NCI-H526 treated with DMSO at 0.1 percent for 48 hours (cell line): ENCODE measurements at places on chromosomes 6 and 20.

DNA sequence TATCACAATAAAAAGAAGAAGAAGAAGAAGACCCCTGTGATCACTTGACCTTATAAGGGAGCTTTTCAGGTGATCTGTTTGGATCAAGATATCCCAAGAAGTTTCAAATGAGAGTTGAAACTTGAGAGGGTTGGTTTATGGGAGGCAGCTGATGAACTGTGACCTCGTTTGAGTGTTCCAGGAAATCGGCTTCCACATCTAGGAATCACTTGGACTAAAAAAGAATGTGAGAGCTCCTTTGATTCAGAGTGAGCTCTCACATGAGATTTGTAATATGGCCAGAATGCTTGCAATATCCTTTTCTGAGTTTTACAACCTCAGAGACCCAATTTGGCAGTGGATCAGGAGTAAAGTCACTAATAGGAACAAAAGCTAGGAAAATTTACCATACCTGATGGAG, 228.1 kb downstream of the ATXN1 start:
- no peak for DNase-seq

- DNase-seq: no peak
These were observed 80.3 kb downstream of the CTNNBL1 start for GRCh38 chr20:37774156-37774555.

DNA sequence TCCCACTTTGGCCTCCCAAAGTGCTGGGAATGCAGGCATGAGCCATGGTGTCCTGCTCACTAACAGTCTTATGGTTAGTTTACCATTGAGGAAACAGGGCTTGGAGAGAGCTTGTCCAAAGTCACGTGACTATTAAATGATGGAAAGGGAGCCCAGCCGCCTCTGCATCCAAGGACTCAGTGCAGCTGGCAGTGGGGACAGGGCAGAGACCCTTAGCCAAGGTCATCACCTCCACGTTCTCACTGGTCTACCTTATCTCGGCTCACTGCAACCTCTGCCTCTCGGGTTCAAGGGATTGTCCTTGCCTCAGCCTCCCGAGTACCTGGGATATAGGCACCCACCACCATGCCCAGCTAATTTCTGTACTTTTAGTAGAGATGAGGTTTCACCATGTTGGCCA, 109.3 kb downstream of the SLC23A2 start:
- no peak for DNase-seq

- DNase-seq: no peak
These were observed 29.3 kb downstream of the BCAS4 start for GRCh38 chr20:50824137-50824536.

DNA sequence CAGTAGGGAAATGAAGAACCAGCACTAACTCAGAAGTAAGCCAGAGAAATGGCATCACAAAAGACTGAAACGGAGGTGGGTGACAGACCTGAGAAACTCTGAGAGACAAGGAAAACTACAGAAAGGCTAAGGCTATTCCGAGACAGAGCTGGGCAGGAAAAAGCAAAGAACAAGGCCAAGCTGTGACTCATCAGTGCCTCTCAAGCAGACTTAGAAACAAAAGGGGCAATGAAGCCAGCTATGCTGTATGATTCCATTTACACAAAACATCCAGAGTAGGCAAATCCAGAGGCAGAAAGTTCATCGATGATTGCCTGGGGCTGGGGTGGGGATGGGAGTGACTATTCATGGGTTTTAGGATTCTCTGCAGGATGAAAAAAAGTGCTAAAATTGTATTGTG, 50.0 kb downstream of the SLC23A2 start:
- DNase-seq: no peak

DNA sequence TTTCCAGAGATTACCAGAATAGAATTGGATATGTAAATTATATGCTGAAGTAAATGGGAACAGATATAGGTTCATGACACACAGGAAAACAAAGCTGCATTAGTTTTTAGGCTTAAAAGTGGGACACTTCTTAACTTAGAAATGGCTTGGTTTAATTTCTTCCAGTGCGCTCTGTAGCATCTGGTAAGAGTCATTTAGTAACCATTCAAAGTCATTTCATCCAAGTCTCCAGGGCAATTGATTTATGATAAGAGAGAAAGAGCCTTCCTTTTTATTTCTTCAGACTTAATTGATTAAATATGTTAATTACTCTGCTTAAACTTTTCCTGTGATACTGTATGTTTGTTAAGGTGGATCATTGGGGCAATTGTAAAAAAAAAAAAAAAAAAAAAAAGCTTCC, 368.0 kb downstream of the DOK5 start:
- DNase-seq: no peak

GRCh38 chr6:90691823-90692222, 105.0 kb upstream of the MAP3K7 start:
- no peak for DNase-seq

GRCh38 chr20:40009542-40009941, 679.5 kb downstream of the MAFB start:
- DNase-seq: no peak

DNA sequence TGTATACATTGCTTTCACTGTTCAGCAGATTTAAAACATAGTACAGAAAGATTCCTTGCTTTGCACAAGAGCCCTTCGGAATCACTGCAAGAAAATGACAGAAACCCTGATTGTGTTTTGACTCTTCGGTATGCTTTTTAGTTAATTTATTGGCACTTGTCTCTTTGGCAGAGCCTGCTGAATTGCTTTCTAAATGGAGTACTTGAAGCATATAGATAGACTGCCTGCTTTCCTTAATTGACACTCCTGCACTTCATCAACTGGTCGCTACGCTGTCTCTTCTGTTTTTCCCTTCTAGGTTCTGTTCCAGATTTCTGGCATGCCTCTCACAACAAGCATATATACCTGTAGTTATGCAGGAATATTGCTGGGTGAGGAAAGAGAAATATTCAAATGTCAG, 22.4 kb upstream of the RBM24 start:
- no peak for DNase-seq

DNA sequence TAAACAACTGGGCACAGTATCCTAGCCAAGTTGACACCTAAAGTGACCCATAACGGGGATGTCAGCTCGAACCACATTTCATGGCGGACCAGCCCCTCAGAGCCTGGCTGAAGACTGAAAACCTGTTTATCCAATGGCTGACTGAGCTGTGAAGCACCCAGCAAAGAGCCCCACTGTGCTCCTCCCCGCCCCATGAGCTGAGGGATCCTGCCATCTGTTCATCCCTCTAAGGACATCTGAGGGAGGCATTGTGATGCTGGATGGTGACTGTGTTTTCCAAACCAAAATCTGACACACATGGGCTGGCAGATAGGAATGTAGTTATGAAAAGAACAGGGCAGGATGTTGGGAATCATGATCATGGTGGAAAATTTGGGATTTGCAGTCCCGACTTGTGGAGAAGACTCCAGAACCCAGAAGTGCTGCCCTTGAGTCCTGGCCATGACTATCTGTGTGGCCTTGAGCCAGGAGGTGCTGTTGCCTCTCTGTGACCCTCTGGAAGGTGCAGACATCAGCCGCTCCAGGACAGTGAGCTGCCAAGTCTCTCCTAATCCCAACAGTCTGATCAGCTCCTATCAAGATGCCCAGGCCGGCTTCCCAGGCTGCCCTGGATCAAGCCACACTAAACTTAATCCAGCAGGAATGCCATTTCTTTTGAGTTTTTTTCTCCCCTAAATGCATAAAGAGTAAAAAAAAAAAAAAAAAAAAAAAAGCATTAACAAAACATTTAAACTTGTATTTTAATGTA, 5.7 kb downstream of the EDN3 start:
- no peak for DNase-seq

GRCh38 chr6:154898821-154899220, 96.3 kb upstream of the TIAM2 start:
- DNase-seq: no peak

GRCh38 chr6:3913077-3913957, 64.1 kb downstream of the FAM50B start:
- DNase-seq: no peak

DNA sequence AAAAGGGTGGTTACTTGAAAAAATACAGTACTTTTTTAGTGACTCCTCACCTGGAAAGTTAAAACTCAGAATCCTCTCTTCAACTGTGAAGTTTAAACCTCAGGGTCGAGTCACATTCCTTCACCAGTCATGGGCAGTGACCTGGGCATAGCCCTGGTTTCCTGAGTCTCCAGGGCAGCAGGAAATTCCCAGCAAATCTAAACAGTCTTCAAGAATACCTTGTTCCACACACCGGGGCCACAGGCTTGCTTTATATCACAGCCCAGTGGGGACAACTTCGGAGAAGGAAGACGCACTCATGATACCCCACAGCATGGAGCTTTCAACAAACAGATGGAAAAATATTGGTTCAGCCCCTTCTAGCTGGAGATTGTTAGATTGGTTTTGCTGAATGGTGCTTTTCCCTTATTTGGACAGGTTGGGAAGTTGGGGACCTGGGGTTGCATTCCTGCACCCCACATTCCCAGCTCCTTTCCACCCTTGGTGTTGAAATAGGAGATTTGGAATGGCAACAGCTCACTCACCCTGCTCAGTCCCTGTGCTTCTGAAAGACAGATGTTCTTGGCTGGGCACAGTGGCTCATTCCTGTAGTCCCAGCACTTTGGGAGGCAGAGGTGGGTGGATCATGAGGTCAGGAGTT, 113.0 kb upstream of the TMEM170B start:
- no peak for DNase-seq
